T47D (cell line): ENCODE measurements at places on chromosomes 4 and X.
A peak's percentile ranks its signal among the peaks of the same experiment; 100 is the strongest.

DNA sequence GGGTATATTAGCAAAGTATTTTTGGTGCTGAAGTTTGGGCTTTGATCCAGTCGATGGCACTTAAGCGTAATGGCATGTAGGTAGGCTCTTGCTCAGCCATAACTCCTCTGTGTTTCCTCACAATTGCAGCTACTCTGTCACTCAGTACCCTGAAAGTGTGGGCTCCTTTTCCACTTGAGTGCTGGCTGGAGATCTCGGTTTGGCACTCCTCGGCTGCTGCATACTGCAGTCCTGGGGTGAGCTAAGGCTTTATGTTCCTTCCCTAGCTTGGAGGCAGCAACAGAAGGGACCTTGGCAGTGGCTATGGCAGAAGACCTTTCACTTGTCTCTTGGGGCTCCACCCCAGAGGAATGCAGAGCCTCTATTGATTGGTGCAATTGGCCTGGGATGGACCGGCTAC lies 106.7 kb upstream of the GRXCR1 start:
- no peak for DNase-seq

DNA sequence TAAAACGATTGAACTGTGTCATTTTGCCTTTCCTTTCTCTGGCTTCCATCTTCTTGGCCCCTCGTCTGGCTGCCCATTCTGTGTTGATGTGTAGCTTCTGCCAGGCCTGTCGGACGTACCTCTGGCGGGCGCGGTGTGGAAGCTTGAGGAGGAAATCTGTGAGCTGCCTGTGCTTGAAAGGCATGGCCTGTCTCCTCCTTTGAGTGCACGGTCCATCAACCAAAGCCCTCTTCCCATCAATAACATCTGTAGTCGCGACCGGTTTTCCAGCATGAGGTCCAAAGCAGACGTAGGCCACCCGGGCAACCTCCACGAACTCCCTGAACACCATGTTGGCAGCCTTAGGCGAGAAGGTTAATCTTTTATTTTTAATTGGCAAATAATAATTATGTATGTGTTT lies 202.7 kb downstream of the CRLF2 start:
- no peak for DNase-seq

DNA sequence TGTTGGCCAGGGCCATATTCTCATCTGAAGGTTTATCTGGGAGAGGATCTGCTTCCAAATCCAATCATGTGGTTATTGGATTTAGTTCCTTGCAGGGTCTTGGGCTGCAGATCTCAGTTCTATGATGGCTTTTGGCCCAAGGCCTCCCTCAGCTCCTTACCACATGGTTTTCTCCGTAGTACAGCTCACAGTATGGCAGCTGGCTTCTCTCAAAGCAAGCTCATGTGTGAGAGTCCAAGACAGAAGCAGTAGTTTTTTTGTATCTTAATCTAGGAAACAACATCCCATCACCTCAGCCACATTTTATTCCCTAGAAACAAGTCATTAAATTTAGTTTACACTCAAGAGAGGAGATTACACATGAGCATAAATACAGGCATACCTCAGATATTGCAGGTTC lies 24.5 kb downstream of the MND1 start:
- no peak for DNase-seq

DNA sequence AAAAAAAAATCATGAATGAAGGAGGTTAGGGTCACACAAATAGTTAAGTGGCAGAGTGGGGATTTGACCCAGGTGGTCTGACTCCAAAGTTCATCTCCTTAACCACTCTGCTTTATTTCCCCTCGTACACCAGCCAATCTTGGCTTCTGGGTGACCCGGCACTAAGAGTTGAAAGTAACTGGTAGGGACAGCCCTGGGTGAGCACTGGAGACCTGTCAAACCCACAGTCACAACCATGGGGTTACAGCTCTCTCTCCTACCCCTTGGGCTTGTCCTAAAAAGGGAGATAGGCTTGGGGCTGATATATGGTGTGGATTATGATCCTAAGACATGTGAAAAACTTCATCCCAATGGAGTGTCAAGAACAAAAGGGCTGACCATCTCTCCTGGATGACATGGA lies 12.5 kb downstream of the IGFBP7 start:
- no peak for DNase-seq

- peak; percentile 19 for DNase-seq
Observed at GRCh38 chr4:183700407-183700806, 41.3 kb downstream of the TRAPPC11 start.

DNA sequence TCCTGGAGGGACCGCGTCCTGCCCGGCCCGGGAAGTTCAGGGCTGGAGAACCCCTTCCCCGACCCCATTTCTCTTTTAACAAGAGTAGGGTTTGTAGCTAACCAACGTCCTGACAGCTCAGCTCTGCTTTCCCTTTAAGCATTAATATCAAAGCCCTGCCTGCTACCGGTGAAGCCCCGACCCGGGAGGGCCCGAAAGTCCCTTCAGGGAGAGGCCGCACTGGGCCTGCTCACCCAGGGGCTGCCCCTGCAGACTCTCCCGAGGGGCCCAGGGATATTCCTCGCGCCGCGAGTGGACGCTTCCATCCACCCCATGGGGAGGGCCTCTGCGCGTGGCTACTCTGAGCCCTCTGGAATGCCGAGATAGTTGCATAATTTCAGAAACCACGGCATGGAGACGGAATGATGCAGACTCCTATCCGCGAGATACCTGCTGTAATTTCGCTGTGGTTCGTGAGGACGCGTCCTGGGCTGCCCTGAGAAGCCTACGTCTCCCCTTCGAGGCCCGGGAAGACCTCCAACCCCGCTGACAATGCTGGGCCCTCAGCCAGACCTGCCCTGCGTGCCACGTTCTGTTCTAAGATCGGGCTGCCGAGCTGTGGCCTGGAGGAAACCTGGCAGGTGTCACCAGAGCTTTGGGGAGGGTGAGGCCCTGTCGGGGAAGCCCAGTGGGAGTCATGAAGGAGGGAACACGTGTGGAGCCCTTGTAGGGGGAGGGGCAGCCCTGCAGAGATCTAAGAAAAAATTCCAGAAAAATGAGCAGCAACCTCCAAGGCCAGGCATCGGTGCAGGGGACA lies 999 bp upstream of the CTBP1 start:
- peak; percentile 42 for DNase-seq
